ENCODE measurements at places on chromosomes 11 and 22. TPM values are rescaled to one million over a fixed set of nuclear protein-coding genes. Genes with fewer than 3 reads are reported as not detected.

The DLG2 gene
- 0.54 TPM for total RNA-seq

The HEPHL1 gene
- not detected for total RNA-seq

The CABP4 gene
- total RNA-seq, result 0.45 TPM

The RIMBP3B gene
- total RNA-seq, result not detected

The CECR2 gene
- 0.19 TPM for total RNA-seq

The ISX gene
- total RNA-seq, result not detected
